ENCODE measurements at places on chromosomes 2 and 18.

GRCh38 chr2:184551626-184552025 lies 46.7 kb upstream of the ZNF804A start:
- no peaks in the 10 kb centered on the region for H3K27me3 ChIP-seq
- no peak for DNase-seq
- H3K4me3 ChIP-seq, result no peak overlapping the region
- H3K36me3 ChIP-seq, result no peaks in the 10 kb centered on the region

DNA sequence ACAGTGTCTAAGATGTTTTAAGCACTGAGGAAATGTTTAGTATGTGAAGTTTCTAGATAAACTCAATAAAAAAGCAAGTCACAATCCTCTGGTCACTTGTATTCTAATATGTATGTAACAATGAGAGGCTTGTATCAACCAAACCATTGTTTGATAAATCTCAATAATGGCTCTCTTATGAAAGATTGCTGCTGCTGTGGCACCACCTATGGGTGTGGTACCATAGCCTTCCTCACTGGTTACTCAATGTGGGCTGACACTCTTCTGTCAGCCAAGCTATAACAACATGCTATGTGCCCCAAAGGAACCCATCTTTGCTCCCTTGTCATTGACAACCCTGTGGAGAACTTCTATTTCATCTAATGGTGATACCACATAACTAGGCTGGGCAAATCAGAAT lies 12.6 kb upstream of the RAB1A start:
- H3K4me1 ChIP-seq, result no peaks in the 10 kb centered on the region
- no peak overlapping the region for H3K4me3 ChIP-seq
- no peak for DNase-seq
- no peaks in the 10 kb centered on the region for H3K36me3 ChIP-seq
- H3K27me3 ChIP-seq, result no peaks in the 10 kb centered on the region

DNA sequence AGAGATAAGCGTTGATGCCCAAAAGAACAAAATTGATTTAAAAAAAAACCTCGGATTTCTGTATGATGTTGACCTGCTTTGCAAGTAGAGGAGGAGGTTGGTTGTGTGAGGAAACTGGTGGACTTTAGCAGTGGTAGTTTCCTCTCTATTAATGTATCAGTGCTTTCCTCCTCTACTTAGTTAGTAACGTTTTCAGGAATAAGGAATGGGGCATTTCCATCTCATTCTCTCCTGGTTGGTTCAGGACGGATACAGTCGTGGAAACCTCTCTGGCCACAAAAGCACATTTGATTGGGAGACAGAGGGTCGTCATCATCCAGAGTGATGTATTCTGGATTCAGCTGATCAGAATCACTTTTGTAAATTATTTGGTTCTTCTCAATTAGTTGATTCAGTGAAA lies 1.5 kb downstream of the FHOD3 start:
- peaks cover 2% of the 10 kb centered on the region for H3K4me1 ChIP-seq
- H3K36me3 ChIP-seq, result no peaks in the 10 kb centered on the region
- no peak overlapping the region for H3K27ac ChIP-seq
- peak overlapping the region; percentile 99 for H3K4me3 ChIP-seq

GRCh38 chr2:209380293-209380692 lies 43.6 kb upstream of the MAP2 start:
- no peaks in the 10 kb centered on the region for H3K36me3 ChIP-seq
- no peaks in the 10 kb centered on the region for H3K4me1 ChIP-seq
- H3K4me3 ChIP-seq, result no peak overlapping the region

- no peaks in the 10 kb centered on the region for H3K27me3 ChIP-seq
- H3K4me1 ChIP-seq, result no peaks in the 10 kb centered on the region
- H3K36me3 ChIP-seq, result no peaks in the 10 kb centered on the region
- no peak for DNase-seq
- no peak overlapping the region for H3K4me3 ChIP-seq
- no peak overlapping the region for H3K27ac ChIP-seq
Observed at GRCh38 chr2:104250635-104251034, 603.3 kb upstream of the POU3F3 start.

DNA sequence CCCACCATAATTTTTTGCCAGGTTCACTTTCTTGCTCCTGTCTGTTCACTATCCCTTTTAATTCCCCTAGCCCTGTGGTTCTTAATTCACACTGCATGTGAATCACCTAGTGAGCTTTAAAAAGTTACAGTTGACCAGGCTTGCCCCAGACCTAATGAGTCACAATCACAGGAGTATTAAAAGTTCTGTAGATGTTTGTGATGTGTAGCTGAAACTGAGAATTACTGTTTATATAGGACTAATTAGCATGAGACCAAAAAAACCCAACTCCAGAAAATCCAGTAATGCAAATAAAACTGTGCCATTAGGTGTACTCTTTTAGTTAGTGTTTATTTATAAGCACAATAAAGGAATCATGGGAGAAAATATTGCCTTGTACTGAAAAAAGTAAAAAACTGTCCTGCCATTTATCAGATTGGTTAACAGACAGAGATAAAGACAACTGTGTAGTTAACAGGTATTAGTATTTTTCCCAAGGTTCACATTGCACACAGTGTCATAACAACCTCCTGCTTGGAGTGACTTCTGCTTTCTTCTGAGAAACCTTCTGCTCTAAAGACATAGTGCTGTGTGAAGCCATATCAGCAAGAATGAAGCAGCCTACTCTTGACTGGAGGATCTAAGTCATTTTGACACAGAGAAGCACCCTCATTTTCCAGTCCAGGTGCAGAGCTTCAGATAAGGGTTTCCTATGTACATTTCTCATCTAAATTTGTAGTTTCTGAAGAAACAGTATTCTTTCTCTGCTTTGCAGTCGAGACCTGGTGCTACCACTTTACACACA lies 39.0 kb downstream of the VAPA start:
- DNase-seq, result no peak
- no peaks in the 10 kb centered on the region for H3K27me3 ChIP-seq
- no peaks in the 10 kb centered on the region for H3K4me1 ChIP-seq

- no peak overlapping the region for H3K4me3 ChIP-seq
- no peak for DNase-seq
- H3K27me3 ChIP-seq, result no peaks in the 10 kb centered on the region
- H3K4me1 ChIP-seq, result no peaks in the 10 kb centered on the region
Observed at GRCh38 chr2:174169372-174169771, 79.0 kb downstream of the OLA1 start.

All from ascending aorta (tissue), 2 donors.